GOT3 (cell line): ENCODE measurements at places on chromosomes 1 and 21.

DNA sequence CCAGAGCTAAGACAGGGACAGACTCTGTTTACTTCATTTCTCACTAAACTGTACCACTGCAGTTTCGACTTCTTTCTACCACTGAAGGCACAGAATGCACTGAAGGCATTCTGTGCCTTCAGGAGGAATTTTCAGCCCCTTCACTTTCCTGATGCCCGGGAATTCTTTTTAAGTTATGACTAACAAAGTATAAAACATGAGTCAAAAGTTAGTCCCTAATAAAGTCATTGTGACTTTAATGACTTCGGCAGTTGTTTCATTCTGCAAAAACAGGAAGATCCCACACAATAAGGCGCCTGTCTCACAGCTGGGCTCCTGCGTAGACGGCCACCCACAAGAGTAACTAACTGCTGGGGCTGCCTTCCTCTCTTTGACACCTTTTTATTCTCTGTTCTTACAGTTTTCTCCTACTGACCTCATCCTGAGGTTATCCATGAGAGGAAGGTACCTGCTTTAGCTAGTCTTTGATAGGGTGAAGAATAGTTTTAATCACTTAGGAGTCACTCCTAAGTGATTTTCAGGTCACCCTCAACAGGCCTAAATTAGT is 183.9 kb upstream of the SGIP1 start:
- DNase-seq = no peak

GRCh38 chr1:235741294-235741693 is 91.7 kb upstream of the GNG4 start:
- DNase-seq = no peak

DNA sequence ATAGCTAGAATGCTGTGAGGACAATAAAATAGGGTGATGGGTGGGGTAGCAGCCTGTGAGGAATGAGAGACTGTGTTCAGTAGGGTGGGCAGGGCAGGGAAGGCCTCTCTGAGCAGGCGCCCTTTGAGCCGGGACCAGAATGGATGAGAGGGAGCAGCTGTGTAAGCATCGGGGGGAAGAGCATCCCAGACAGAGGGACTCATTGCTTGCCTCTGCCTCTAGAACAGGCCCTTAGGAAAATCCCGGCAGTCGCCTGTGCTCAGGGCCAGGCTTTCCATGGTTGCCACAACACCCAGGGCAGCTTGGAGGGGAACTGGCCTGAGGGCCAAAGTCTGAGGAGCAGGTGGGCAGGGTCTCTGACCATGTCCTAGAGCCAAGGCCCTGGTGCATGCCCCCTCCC is 774 bp downstream of the SLC2A7 start:
- no peak for DNase-seq

DNA sequence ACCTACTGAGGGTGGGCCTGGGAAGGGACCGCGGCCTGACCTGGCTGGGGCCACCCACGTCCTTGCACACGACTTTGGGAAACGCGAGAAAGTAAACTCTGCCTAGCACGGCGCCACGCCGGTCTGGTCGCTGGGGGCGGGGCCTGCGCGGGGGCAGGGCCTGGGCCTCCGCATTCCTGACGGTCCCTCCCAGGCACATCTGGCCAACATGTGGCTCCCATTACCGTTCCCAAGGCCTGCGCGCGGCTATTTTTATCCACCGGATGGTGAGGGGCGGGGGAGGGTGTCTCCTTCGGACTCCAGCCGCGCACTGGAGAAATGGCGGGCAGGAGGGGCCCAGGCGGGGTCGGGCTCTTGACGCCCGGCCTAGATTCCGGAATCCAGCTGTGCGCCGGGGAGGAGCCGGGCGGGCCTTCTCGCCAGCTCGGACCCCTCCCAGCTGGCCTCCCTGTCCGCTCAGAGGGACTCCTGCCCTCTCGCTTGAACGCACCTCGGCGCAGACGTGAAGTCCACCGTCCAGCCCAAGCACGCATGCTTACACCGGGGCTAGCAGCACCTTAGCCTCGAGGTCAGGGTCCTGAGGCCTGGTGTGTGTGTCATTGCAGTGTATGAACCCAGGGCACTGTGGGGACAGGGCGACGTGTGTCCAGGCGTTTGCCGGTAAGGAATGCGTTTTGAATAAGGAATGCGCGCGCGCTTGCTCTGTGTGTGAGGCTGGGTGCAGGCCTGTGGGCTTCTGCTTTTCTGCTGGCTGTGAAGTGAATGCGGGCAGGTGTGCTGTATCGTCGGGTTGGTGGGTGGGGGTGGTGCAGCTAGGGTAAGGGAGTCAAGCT is 2.1 kb downstream of the EVA1B start:
- DNase-seq = no peak

GRCh38 chr1:203063287-203063686 is 22.5 kb downstream of the MYOG start:
- no peak for DNase-seq

GRCh38 chr1:15102646-15103045 is 50.9 kb upstream of the TMEM51 start:
- no peak for DNase-seq

DNA sequence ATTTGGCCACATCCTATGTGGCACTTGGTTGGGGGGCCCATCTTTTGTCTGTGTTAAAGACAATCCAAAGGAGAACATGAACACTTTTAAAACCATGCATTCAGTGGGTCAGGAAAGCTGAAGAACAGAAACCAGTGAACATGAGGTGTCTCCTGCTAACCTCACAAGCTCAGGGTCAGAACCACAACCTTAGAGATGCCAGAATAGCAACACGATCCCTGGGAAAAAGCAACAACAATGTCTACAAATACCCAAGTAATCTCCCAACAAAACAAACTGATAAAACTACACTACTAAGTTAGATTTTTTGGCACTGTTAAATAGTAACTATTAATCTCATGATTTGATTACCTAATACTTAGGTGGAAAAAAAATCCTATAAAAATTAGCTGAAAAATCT is 34.1 kb upstream of the GNG4 start:
- no peak for DNase-seq

GRCh38 chr1:118396829-118397495 is 211.9 kb upstream of the SPAG17 start:
- no peak for DNase-seq

DNA sequence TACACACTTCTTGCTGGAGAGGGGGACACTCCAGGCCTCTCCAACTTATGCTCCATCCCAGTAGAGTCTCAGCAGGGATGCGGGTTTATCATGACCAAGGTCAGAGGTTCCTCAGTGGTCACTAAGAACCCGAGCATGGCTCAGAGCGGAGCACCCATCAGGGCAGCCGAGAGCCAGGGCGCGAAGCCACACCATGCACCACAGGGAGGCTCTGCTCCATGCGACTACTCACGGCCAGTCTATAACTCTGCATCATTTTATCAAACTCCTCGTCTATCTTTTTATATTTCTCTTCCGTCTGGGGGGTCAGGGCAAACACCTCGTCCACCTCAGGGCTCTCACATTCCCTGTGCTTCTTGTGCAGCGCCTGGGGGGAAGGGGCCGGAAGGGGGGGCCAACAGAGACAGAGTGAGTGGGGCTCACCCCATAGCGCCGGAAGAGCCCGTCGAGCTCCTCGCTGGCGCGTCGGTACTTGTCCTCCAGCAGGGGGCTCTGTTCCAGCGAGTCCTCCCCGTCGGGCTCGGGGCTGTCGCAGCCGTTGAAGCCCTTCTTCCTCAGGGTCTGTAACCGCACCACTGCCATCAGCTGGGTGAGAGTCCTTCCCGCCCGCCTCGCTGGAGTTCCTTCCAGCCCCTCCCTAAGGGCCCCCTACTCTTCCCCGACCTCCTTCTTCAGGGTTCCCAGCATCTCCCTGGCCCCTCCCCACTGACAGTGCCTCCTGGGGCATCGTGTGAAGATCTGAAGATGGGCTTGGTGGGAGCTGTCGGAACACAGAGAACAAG is 20.0 kb downstream of the MEF2D start:
- no peak for DNase-seq
